Stimulated activated CD8-positive, alpha-beta memory T cell treated with anti-CD3 and anti-CD28 coated beads, Interleukin-12 subunit alpha, Interleukin-12 subunit beta, amount 100 ng/mL, for 4 hours (primary cell): ENCODE measurements at places on chromosomes 2 and 18.

GRCh38 chr2:183035298-183035953 is 2.8 kb downstream of the NCKAP1 start:
- no peak for DNase-seq

DNA sequence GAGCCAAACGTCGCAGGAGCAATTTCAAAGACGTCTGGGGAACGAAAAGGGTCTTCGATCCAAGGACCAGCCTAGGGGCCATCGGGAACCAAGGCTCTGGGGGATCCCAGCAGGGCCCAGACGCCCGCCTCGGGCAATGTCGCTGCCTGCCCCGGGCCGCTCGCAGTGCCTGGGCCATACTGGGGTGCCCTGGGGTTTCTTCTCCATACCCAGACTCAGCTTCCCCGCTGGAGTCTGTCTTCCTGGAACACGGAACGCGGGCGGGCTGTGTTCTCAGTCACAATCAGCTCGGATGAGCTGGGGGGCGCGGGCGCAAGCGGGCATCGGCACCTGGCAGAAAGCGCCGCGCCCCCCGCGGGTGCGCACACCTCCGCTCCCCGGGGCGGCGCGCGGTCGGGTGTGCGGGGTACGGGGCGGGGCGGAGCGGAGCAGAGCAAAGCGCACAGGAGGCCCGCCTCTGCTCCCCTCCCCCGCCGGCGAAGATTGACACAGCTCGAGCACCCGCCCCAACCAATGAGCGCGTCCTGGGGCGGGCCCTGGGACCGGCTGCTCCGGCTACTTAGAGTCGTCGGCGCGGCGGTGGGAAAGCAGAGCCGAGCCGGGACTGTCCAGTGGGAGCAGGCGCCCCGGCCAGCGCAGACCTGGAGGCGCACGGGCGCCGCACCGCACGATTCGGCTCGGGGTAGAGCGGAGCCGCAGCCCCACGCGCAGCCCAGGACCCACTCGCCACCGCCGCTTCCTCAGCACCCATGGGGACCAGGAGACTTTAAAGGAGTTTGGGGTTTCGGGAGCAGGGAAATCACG is at the start of gene LRATD1:
LRATD1 (plus strand) TSS at position 585 of the 804 bp plus-strand sequence. CDS start 1,263 bp downstream, outside the sequence.
- no peak for DNase-seq

DNA sequence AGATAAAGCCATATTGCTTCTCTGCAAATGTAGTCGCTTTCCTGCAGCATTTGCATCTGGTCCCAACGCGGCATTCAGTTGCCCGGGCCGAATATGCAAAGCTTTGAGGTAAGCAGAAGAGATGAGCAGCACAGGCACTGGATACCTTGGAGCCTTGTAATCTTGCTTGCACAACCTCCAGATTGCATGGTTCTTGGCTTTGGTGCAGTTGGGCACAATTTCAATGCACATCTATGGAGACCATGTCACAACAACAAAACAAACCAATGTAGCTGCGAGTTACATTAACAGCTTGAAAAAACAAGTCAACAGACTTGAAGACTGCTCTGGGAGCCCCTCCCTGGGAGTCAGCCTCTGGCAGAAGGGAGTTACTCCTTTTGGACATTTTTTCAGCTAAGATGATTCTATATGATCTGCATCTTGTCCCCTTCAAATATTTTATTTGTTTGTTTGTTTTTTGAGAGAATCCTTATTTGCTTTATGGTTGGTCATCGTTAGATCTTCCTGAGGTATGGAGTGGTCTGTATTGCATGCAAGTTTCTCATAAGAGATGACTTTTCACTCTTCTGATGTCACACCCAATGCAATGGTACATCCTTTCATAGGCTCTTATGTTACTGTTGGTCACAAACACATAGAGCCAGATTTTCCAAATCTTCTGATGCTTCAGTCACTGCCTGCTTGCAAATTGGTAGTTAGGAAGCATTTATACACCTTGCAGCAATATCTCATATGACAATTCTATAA is 113.5 kb downstream of the EFEMP1 start:
- DNase-seq: no peak

GRCh38 chr2:46032161-46032813 is 264.9 kb upstream of the EPAS1 start:
- DNase-seq: no peak

GRCh38 chr2:11058129-11058528 is 97.1 kb upstream of the SLC66A3 start:
- no peak for DNase-seq
